ENCODE measurements at places on chromosomes 3 and 15. TPM values are rescaled to one million over a fixed set of nuclear protein-coding genes. Genes with fewer than 3 reads are reported as not detected.

AMOTL2 gene
- 63.0 TPM for total RNA-seq

SQOR gene
- 18.5 TPM for total RNA-seq

SEMA3B gene
- 19.9 TPM for total RNA-seq

ISLR2 gene
- 2.7 TPM for total RNA-seq

TLR9 gene
- total RNA-seq: 0.32 TPM

TEX9 gene
- total RNA-seq: 0.32 TPM

SLC28A2 gene
- not detected for total RNA-seq

TMC3 gene
- not detected for total RNA-seq

ATP10A gene
- 0.75 TPM for total RNA-seq

CELSR3 gene
- total RNA-seq: 0.16 TPM

COL6A5 gene
- total RNA-seq: not detected

TM6SF1 gene
- total RNA-seq: 6.8 TPM

RLBP1 gene
- total RNA-seq: not detected

CRYGS gene
- 1.1 TPM for total RNA-seq

MAP3K13 gene
- 7.6 TPM for total RNA-seq

P3H2 gene
- total RNA-seq: 1.3 TPM

ZNF385D gene
- total RNA-seq: 2.2 TPM

PLSCR4 gene
- 16.2 TPM for total RNA-seq

PLA2G4D gene
- total RNA-seq: not detected

CFAP20DC gene
- total RNA-seq: 0.22 TPM

Data from Right ventricle myocardium superior (tissue), 1 donor.